Activated CD4-positive, alpha-beta T cell treated with anti-CD3 and anti-CD28 coated beads, Interleukin-2, amount 10 ng/mL, durations not matched to agents 24 days and 14 days (primary cell): ENCODE measurements at places on chromosomes 11 and 22.

- H3K36me3 ChIP-seq = no peaks in the 10 kb centered on the region
- no peak overlapping the region for H3K27ac ChIP-seq
- H3K4me3 ChIP-seq = no peak overlapping the region
- peaks cover under 1% of the 10 kb centered on the region for H3K4me1 ChIP-seq
Measured at GRCh38 chr11:45388472-45388871, 102.3 kb upstream of the SYT13 start.

DNA sequence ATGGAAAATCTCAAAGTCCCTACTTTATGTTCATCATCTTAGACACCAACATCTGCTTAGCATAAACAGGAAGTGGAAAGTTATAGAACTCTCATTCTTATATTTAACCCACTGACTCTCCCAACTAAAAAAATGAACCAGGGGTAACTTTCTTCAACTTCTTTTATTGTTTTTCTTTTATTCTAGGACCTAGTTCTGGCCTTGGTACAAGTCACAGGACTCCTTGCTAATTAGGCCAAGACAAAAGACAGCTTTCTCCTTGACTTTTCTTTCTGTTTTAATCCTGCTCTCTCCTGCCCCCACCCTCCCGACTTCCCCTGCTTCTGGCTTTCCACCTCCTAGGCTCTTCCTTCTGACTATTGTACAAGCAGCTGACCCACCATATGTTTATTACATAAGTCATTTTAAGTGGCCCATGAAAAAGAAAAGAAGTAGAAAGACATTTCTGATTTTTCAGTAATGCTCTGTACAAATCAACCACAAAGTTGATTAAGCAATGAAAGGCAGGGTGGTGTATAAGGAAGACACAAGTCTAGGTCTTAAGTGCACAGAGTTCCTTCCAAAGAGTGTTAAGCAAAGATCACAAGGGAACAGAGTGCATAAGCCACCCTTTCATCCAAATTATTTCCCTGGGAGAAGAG, 18.3 kb downstream of the JAML start:
- no peak overlapping the region for H3K27ac ChIP-seq
- H3K27me3 ChIP-seq = no peaks in the 10 kb centered on the region
- DNase-seq = no peak
- H3K4me1 ChIP-seq = peaks cover 47% of the 10 kb centered on the region
- H3K4me3 ChIP-seq = peak overlapping the region; percentile 65

GRCh38 chr11:85848006-85848405, 7.2 kb upstream of the CCDC83 start:
- peaks cover 15% of the 10 kb centered on the region for H3K36me3 ChIP-seq
- peaks cover 2% of the 10 kb centered on the region for H3K27me3 ChIP-seq
- H3K27ac ChIP-seq = no peak overlapping the region
- no peak overlapping the region for H3K4me3 ChIP-seq

GRCh38 chr11:102610200-102610599, 14.9 kb downstream of the MMP20 start:
- no peak overlapping the region for H3K4me3 ChIP-seq
- H3K4me1 ChIP-seq = peaks cover 13% of the 10 kb centered on the region
- DNase-seq = no peak

GRCh38 chr11:933142-933851, 7.6 kb downstream of the AP2A2 start:
- peaks cover 13% of the 10 kb centered on the region for H3K4me1 ChIP-seq
- H3K36me3 ChIP-seq = peaks cover 4% of the 10 kb centered on the region
- no peaks in the 10 kb centered on the region for H3K27me3 ChIP-seq
- no peak for DNase-seq
